ENCODE measurements at places on chromosomes 12 and 14. TPM values are rescaled to one million over a fixed set of nuclear protein-coding genes. Genes with fewer than 3 reads are reported as not detected.

Gene PTCSC3
- total RNA-seq: not detected

DNA sequence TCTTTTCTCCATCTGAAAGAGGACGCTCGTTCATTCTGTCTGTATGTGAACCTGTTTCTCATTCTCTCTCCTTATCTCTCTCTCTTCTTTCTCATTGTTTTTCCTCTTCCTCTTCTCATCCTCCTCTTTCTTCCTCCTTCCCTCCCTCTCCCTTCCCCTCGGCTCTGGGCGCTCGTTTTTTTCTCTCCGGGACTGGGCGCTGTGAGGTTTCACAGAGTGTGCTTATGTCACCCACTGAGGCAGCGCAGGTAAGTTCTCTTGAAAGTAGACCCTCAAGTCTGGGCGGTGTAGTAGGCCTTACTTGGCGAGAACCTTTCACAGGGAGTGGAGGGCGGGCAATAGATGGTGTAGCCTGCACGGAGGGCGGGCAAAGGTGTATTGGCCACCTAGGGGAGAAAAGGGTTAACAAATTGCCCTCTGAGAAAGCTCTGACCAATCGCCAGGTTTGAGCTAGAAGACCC is 4.5 kb upstream of the SIX1 start:
- DNase-seq: no peak
- H3K27me3 ChIP-seq: peaks cover 1% of the 10 kb centered on the region
- H3K36me3 ChIP-seq: no peaks in the 10 kb centered on the region
- peaks cover 26% of the 10 kb centered on the region for H3K4me1 ChIP-seq
- no peak overlapping the region for H3K27ac ChIP-seq

DNA sequence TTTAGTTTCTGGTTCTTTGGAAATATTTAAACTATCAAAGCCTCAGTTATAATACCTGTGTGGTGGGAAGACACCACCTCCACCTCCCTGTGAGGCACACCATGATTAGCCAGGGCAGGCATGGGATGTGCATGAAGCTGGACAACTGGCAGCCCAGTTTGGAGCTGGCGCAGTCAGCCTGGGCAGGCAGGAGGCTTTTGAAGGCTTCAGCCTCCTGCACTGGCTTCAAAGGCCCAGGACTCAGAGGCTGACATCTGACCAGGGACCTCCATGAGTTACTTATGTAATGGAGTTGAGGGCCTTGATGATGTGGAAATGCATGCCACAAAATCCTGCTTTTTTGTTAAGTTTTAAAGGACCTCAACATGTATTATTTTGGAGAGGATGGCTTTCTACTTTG is 30.3 kb downstream of the C14orf132 start:
- no peaks in the 10 kb centered on the region for H3K27me3 ChIP-seq
- H3K36me3 ChIP-seq: no peaks in the 10 kb centered on the region
- H3K4me3 ChIP-seq: no peak overlapping the region
- no peak for DNase-seq

GRCh38 chr12:92547420-92547819 is 155.4 kb upstream of the PLEKHG7 start:
- H3K27ac ChIP-seq: no peak overlapping the region
- no peak overlapping the region for H3K4me3 ChIP-seq
- H3K4me1 ChIP-seq: peaks cover 33% of the 10 kb centered on the region
- no peaks in the 10 kb centered on the region for H3K36me3 ChIP-seq
- no peaks in the 10 kb centered on the region for H3K27me3 ChIP-seq

DNA sequence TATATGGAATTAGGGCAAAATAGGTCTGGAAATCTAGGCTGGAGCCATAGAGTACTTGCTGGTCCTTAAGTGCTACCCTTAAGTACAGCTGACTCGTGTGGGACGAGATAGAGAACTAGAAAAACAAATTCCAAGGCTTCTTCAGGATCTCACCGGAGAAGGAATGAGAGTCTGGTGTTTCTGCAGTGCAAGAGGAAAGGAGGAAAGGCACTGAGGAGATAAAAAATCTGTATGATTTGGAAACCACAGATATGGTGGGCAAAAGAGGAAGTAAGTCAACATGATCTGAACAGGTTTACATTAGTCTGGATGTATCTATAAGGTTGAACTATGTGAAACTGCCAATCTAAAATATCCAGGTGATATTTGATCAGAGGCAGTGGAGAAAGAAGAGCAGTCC is 134.4 kb upstream of the SOX5 start:
- no peak overlapping the region for H3K27ac ChIP-seq
- no peak overlapping the region for H3K4me3 ChIP-seq
- H3K27me3 ChIP-seq: no peaks in the 10 kb centered on the region

GRCh38 chr12:112879191-112879705 is 27.5 kb upstream of the OAS1 start:
- no peaks in the 10 kb centered on the region for H3K27me3 ChIP-seq
- DNase-seq: no peak
- H3K36me3 ChIP-seq: no peaks in the 10 kb centered on the region
- no peak overlapping the region for H3K4me3 ChIP-seq
- no peak overlapping the region for H3K27ac ChIP-seq

DNA sequence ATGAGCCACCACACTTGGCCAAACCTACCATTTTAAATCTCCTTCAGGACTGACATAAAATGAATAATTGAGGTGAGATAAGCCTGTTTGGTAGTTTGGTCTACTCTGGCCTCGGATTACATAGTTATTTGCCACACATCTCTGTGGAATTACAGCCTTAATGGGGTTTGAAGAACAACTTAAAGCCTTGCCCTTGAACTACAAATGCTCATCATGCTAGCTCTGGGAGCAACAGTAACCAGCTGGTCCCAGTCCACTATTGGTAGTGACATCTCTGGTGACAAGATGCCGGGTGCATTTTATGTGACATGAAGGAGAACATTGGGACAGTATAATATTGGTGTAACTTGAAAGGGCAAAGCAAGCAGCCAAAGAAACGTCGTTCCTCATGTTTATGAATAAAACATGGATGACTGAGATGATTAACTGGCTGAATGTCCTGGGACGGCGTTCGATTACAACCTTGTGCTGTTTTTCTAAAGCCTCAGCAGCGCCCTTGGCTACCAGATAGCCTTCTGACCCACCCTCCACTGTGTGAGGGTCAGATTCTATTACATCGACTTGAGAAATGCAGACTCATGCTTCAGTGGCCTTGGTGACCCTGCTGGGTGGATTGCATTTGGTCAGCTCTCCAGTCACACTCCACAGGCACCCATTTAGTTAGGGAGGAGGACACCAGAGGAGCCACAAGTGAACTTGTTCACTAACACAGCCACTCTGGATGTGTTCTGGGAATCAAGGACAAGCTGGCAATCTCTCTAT is 41.5 kb downstream of the BEST3 start:
- H3K36me3 ChIP-seq: no peaks in the 10 kb centered on the region
- no peaks in the 10 kb centered on the region for H3K27me3 ChIP-seq
- DNase-seq: no peak
- peaks cover 29% of the 10 kb centered on the region for H3K4me1 ChIP-seq

DNA sequence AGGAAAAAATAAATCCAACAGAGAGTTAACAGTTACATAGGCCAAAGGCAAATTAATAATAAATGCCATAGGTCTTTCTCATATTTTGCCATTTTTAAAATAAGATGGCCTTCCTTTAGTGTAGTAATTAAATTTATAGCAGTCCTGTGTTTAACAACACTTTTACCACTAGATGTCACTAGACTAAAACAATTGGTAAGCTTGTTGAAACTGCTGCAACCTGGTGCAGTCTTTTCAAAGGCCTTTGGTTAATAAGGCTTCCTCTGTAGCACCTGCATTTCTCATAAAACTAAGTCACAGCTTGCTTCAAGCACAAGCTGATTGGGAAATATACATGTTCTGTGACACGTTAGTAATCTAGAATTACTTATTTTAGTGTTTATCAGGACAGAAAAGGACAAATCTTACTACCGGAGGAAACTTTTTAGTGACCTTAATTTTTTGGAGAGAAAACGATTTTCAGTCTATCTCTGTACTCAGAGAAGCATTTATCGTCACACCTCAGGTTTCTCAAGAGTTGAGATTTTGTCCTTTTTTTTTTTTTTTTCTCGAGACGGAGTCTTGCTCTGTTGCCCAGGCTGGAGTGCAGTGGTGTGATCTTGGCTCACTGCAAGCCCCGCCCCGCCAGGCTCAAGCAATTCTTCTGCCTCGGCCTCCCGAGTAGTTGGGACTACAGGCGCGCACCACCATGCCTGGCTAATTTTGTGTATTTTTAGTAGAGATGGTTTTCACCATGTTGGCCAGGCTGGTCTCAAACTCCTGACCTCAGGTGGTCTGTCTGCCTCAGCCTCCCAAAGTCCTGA is 20.0 kb downstream of the BORCS5 start:
- no peaks in the 10 kb centered on the region for H3K36me3 ChIP-seq
- H3K27ac ChIP-seq: no peak overlapping the region
- no peak overlapping the region for H3K4me3 ChIP-seq

Gene SLC16A7
- 6.6 TPM for total RNA-seq

DNA sequence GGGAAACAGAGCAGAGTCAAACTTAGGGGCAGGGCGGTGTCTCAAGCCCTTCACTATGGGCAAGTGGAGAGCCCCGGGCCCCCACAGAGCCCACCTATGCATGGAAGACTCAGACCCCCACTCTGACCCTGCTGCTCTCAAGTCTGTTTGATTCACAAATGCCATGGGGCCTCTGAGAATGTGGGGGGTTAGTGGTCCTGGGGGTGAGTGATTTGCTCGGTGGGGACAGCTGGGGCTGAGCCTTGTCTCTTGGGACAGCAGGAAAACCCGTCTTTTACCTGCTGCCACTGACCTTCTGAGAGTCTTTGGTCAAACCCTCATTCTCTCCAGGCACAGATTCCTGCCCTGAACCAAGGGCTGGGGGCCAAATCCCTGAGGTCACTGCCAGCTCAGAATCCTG is 201.0 kb upstream of the RTL1 start:
- H3K4me1 ChIP-seq: no peaks in the 10 kb centered on the region
- H3K4me3 ChIP-seq: no peak overlapping the region
- H3K27ac ChIP-seq: no peak overlapping the region
- DNase-seq: no peak
- no peaks in the 10 kb centered on the region for H3K36me3 ChIP-seq
- H3K27me3 ChIP-seq: no peaks in the 10 kb centered on the region

Gene SCARB1
- 106 TPM for total RNA-seq

- H3K36me3 ChIP-seq: no peaks in the 10 kb centered on the region
- DNase-seq: no peak
- no peaks in the 10 kb centered on the region for H3K4me1 ChIP-seq
- no peak overlapping the region for H3K27ac ChIP-seq
- no peak overlapping the region for H3K4me3 ChIP-seq
- H3K27me3 ChIP-seq: no peaks in the 10 kb centered on the region
These were observed 78.6 kb downstream of the CEP128 start for GRCh38 chr14:80862983-80863382.

- H3K36me3 ChIP-seq: no peaks in the 10 kb centered on the region
- H3K27me3 ChIP-seq: no peaks in the 10 kb centered on the region
- no peaks in the 10 kb centered on the region for H3K4me1 ChIP-seq
- DNase-seq: no peak
- no peak overlapping the region for H3K27ac ChIP-seq
These were observed 194.6 kb downstream of the ERC1 start for GRCh38 chr12:1185460-1186182.

- DNase-seq: no peak
- H3K27me3 ChIP-seq: no peaks in the 10 kb centered on the region
- H3K36me3 ChIP-seq: no peaks in the 10 kb centered on the region
- H3K27ac ChIP-seq: no peak overlapping the region
- H3K4me1 ChIP-seq: no peaks in the 10 kb centered on the region
These were observed 5.4 kb downstream of the RPS6KA5 start for GRCh38 chr14:91055016-91055415.

Gene SP7
- not detected for total RNA-seq

DNA sequence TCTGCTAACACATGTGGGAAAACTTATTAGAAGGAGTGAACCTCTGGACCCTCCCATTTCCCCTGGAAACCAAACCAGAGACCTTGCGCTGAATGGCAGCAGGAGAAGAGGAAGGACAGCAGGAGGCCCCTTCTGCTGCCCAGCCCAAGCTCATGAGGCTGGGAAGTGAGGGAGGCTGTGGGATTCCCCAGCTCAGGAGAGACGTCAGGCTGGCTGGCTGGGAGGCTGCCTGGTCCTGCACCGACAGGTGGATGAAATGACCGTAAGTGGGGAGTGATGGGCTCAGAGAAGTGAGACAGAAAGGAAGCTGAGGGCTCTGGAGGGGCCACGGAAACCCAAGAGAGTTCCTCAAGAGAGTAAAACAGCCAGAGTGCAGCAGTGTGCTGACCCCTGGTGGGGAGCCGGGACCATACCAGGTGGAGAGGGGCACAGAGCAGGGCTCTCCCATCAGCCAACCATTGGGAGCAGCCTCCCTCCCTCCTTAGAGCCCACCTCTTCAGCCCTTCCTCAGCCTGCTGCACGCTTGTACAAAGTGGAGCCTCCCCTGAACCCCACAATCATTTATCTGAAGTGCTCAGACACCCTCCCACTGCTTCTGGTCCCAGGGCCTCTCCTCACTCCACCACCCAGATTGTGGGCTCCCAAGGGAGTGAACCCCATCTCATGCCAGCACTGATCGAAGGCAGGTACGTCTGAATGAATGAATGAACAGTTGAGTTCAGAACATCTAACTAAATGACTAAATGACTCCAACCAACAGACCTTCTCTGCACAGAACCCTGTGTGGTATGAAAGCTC is 14.0 kb downstream of the TAMALIN start:
- H3K36me3 ChIP-seq: no peaks in the 10 kb centered on the region
- no peak overlapping the region for H3K4me3 ChIP-seq
- peak; percentile 83 for DNase-seq
- H3K27me3 ChIP-seq: no peaks in the 10 kb centered on the region
- H3K27ac ChIP-seq: peak overlapping the region; percentile 14
- H3K4me1 ChIP-seq: peaks cover 7% of the 10 kb centered on the region

Gene PIANP
- total RNA-seq: 0.37 TPM

- no peaks in the 10 kb centered on the region for H3K27me3 ChIP-seq
- no peak overlapping the region for H3K27ac ChIP-seq
- DNase-seq: no peak
These were observed 82.4 kb downstream of the SCAF11 start for GRCh38 chr12:45907955-45908354.
